ENCODE measurements at places on chromosomes 5 and 9.

DNA sequence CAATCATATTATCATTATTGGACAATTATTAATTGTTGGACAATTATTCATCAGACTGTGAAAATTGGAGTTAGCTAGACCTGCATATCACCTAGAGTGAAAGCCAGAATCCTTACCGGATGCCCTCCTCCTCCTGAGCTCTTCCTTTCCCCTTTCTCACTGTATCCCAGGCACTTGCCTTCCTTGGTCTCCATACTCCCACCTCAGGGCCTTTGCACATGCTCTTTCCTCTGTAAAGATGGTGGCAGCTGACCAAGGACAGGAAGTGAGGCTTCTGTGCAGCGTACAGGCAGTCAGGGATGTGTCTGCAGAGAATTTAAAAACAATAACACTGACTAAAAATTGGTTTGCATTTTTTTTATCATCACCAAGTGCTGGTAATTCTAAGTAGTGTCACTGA lies 15.5 kb upstream of the FAM193B start:
- no peak for DNase-seq

DNA sequence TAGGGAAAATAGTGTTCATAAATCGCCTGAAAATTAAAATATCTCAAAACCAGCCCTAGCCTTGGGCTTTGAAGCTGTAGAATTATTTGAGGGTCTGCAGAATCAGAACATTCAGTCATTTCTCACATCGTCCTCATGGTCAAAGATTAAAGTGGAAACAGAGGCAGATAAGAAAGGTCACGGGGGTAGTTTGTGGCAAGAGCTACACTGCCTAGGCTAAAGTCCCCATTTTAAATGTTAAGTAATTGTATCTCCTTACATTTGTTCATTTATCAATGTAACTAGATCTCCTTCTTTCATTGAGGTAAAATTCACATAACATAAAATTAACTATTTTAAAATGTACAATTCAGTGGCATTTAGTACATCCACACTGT lies 139.2 kb downstream of the TLE1 start:
- DNase-seq = no peak

DNA sequence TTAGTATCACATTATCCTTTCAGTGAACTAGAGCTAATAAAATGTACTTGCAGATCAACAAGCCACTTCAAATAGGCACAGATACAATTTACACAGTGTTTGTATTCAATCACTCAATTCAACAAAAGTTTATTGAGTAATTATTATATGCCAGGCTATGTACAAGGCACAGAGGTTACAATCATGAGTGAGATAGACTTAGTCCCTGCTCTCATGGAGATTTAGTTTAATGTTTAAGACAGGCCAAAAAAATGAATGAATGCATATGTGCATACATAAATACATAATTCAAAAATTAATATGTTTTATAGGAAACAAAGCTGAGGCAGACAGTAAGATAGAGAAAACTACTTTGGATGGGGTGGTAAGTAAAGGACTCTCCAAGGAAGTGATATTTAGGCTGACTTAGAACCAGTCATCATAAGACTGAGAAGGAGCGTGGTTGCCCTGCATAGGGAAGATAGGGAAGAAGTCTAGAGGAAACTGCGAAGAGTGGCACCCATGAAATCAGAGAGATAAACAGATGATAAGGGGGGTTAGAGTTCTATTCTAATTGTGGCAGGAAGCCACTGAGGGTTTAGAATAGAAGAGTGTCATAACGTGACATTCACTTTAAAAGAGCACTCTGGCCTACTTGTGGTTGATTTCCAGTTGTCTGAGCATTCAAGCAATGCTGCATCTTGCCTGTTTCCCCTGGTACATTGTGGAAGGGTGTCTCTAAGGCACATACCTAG lies 49.7 kb upstream of the GRAMD2B start:
- no peak for DNase-seq

DNA sequence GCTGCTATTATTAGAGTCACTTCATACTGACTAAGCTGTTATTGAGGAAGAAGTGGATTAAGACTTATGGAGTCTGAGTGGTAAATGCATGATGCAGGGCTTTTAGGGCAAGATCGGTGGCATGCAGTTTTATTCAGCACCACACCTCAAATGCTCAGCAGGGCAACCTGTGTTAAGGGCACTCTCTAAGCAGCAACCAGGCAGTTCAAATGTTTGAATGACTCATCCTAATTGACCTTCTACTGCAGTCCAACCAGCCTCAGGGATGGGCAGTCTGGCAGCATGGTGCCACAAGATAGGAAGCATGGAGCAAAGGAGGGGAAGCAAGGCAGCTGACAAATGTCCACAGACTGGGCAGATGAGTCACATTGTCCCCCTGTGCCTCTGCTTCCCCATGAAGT lies 80.2 kb upstream of the MIER3 start:
- DNase-seq = no peak

- DNase-seq = no peak
These were observed 14.7 kb upstream of the CETN3 start for GRCh38 chr5:90424245-90424644.

DNA sequence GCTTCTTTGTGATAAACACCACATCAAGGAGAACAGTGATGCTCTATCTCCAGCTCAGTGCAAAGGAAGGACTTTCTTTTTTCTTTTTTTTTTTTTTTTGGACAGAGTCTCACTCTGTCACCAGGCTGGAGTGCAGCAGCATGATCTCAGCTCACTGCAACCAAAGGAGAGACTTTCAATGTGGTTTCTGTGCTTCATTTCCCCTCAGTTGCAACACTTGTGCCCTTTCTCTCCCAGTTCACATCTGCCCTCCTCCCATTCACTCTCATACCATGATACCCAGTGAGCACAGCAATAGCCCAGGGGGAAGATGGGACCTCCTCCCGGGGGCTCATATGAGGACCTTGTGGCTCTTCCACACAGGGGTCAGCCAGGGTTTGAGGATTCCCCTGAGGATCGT lies 110.0 kb downstream of the MTRR start:
- DNase-seq = no peak

GRCh38 chr5:131210151-131210510 lies 39.4 kb downstream of the LYRM7 start:
- DNase-seq = no peak

- DNase-seq = no peak
These were observed 219.9 kb downstream of the MLLT3 start for GRCh38 chr9:20402273-20402875.

DNA sequence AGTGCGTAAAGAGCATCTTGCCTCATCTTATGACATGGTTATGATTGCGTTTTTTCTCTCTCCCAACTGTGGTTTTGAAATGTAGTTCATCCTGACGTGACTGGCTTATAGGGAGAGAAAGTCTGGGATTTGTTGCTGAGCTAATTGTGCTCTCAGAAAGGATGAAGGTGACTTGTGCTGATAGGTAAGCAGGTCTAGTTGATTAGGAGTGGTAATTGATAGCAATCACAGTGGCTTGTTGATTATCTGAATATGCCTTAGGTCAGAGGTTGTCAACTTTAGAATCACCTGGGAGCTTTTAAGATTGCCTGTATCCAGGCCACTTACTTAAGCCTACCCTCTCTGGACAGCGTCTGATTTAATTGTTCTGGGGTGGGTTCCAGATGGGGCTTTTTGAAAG lies 117.8 kb downstream of the TLE4 start:
- no peak for DNase-seq

- peak; percentile 54 for DNase-seq
These were observed 98.9 kb downstream of the CSNK1G3 start for GRCh38 chr5:123610665-123611405.

DNA sequence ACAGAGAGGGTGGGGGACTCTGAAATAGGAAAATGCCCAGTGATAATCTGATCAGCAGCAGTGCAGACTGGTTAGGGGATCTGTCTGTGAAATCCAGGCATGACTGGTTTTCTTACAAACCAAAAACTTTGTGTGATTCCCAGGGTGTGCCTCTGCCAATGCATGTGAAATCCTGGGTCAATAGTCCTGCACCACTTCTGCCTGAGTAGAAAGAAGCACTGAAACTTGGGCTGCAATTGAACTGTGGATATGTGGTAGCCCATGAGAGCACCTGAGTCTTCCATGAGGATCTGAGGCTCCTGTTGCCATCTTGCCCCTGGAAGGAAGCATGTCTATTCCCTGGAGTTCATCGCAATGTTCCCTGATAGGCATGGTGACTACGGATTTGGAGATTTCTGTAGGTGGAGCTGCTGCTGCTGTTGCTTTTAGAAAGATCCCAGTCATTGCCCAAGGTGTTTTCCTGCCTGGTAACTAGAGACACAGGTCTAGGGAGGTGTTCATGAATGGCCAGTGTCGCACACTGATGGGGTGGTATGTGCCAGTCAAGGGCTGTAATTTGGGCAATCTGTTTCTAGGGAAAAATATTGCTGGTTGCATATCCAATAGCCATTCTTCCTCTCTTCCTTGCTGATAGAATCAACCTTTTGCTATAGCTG lies 146.7 kb downstream of the CARTPT start:
- no peak for DNase-seq

GRCh38 chr9:114327749-114328148 lies 1.9 kb upstream of the ORM2 start:
- no peak for DNase-seq

DNA sequence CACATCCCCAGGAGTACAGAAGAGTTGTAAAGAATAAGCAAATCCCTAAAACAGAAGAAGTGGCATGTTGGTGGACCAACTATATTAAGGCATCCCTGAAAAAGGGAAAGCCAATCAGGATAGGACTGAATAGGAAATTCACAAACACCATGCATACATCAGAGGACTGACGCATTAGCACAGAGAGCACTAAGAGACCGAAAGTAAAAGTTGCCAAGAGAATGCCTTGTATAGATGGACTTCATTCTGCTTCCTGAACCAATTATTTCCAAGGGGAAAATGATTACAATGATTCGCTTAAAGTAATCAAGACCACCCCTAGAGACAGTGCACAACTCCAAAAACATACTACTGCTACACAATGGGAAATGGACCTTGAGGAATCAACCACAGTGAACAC lies 33.5 kb downstream of the SHC3 start:
- DNase-seq = no peak

- DNase-seq = no peak
These were observed 5.7 kb downstream of the LCN1 start for GRCh38 chr9:135526730-135527571.

DNA sequence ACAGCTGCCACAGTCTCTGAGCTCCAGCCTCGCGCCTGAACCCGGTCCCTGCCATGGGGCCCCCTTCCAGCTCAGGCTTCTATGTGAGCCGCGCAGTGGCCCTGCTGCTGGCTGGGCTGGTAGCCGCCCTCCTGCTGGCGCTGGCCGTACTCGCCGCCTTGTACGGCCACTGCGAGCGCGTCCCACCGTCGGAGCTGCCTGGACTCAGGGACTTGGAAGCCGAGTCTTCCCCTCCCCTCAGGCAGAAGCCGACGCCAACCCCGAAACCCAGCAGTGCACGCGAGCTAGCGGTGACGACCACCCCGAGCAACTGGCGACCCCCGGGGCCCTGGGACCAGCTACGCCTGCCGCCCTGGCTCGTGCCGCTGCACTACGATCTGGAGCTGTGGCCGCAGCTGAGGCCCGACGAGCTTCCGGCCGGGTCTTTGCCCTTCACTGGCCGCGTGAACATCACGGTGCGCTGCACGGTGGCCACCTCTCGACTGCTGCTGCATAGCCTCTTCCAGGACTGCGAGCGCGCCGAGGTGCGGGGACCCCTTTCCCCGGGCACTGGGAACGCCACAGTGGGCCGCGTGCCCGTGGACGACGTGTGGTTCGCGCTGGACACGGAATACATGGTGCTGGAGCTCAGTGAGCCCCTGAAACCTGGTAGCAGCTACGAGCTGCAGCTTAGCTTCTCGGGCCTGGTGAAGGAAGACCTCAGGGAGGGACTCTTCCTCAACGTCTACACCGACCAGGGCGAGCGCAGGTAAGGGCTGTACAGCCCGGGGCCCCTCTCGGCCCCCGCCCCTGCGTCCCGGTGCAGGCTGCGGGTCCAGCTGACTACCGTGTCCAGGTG lies 509 bp downstream of the LVRN start:
- no peak for DNase-seq
